Large intestine (tissue), 12 donors: ENCODE measurements at places on chromosomes 4 and X. TPM values are rescaled to one million over a fixed set of nuclear protein-coding genes. Genes with fewer than 3 reads are reported as not detected.

- peaks cover 2% of the 10 kb centered on the region for H3K27me3 ChIP-seq
- H3K4me1 ChIP-seq, result no peaks in the 10 kb centered on the region
- no peak overlapping the region for H3K4me3 ChIP-seq
These were observed 211.5 kb downstream of the PDGFRA start for GRCh38 chr4:54440394-54441136.

DNA sequence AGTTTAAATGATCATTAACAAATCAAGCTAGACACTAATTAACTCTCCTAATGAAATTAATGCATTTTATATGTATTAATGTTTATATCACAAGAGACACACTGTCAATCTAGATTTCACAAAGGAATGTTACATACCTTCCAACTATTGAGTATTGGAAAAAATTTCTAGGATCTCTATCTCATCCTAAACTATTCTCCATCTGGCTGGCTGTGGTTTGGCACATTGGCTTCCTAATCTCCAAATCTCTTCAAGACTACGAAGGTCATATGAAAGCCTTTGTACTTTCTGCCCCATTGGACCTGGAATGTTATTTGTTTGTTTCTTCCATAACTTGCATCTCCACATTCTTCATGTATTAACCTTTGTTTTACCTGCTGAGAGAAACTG is 1160.0 kb downstream of the ADGRL3 start:
- no peak overlapping the region for H3K4me3 ChIP-seq
- DNase-seq, result no peak
- no peaks in the 10 kb centered on the region for H3K36me3 ChIP-seq

Gene GPRASP2
- polyA plus RNA-seq, result 19.3 TPM

Gene GPM6B
- 11.5 TPM for polyA plus RNA-seq

Gene ITIH6
- 0.04 TPM for polyA plus RNA-seq
